ENCODE measurements at places on chromosomes 5 and 9.

- peak overlapping the region; percentile 98 for H3K4me3 ChIP-seq
- peak; percentile 50 for DNase-seq
- H3K27ac ChIP-seq = peak overlapping the region; percentile 39
- peaks cover 56% of the 10 kb centered on the region for H3K27me3 ChIP-seq
Observed at GRCh38 chr5:88883836-88884607, 1.0 kb upstream of the MEF2C start.

DNA sequence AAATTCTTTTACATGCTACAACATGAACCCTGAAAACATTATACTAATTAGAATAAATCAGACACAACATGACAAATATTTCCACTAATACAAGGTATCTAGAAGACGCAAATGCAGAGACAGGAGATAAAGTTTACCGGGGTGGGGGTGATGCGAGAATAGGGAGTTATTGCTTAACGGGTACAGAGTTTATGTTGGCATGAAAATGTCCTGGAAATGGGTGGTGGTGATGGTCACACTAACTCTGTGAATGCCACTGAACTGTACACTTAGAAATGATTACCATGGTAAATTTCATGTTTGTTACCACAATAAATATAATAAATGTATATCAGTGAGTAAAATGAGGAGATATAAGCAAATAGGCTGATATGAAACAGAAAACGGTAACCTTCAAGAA lies 132.7 kb downstream of the DCP2 start:
- no peaks in the 10 kb centered on the region for H3K4me1 ChIP-seq
- H3K4me3 ChIP-seq = no peak overlapping the region
- peaks cover 9% of the 10 kb centered on the region for H3K36me3 ChIP-seq
- no peak for DNase-seq

DNA sequence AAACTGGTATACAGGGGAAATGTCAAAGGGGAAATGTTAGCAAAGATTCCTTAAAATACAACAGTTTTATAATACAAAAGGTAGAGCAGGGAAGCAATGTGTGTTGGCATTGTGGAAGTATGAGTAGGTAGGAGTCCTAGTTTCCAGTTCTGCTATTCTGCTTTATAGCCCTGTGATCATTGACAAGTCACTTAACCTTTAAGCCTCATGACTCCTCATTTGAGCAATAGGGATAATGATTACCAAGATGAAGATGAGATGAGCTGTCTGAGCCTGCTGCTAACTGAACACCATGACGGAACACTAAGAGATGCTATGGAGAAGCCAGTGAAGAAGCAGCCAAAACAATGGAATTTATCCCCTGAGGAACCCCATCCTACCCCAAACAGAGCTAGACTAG lies 251.7 kb downstream of the PAPPA start:
- no peaks in the 10 kb centered on the region for H3K36me3 ChIP-seq
- H3K27me3 ChIP-seq = no peaks in the 10 kb centered on the region
- H3K4me1 ChIP-seq = no peaks in the 10 kb centered on the region
- no peak for DNase-seq

DNA sequence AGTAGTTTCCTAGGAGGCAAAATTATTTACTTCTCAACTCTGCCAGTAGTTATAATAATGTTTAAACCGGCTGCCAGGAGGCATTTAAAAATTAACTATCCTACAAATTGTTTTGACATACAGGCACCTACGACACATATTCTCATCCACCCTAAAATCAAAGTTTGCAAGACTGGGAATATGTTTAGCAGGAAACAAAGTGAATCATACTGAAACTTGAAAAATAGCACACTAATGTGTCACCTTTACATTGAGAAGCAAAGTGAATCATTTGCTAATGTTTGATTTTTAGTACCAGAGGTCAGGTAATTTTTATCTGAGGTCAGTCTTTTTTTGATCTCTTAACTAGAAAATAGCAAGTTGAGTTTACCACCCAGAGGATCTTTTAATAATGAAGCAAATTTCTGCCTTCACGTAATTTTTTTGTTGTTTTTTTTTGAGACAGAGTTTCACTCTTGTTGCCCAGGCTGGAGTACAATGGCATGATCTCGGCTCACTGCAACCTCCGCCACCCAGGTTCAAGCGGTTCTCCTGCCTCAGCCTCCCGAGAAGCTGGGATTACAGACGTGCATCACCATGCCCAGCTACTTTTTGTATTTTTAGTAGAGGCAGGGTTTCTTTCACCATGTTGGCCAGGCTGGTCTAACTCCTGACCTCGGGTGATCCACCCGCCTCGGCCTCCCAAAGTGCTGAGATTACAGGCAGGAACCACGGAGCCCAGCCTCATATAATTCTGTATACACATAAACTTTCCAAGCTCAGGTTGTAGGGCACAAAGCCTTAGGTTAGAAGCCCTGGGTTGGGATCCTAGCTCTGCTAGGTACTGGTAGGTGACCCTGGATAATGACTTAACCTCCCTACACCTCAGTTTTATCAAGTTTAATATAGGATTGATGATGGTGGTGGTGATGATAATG lies 124.3 kb downstream of the UGCG start:
- H3K4me1 ChIP-seq = no peaks in the 10 kb centered on the region
- H3K27ac ChIP-seq = no peak overlapping the region
- no peak overlapping the region for H3K4me3 ChIP-seq
- H3K27me3 ChIP-seq = no peaks in the 10 kb centered on the region

GRCh38 chr5:157530226-157530972 lies 45.2 kb downstream of the ADAM19 start:
- peaks cover 4% of the 10 kb centered on the region for H3K4me1 ChIP-seq
- peaks cover 6% of the 10 kb centered on the region for H3K36me3 ChIP-seq
- no peaks in the 10 kb centered on the region for H3K27me3 ChIP-seq
- no peak for DNase-seq
- no peak overlapping the region for H3K27ac ChIP-seq

DNA sequence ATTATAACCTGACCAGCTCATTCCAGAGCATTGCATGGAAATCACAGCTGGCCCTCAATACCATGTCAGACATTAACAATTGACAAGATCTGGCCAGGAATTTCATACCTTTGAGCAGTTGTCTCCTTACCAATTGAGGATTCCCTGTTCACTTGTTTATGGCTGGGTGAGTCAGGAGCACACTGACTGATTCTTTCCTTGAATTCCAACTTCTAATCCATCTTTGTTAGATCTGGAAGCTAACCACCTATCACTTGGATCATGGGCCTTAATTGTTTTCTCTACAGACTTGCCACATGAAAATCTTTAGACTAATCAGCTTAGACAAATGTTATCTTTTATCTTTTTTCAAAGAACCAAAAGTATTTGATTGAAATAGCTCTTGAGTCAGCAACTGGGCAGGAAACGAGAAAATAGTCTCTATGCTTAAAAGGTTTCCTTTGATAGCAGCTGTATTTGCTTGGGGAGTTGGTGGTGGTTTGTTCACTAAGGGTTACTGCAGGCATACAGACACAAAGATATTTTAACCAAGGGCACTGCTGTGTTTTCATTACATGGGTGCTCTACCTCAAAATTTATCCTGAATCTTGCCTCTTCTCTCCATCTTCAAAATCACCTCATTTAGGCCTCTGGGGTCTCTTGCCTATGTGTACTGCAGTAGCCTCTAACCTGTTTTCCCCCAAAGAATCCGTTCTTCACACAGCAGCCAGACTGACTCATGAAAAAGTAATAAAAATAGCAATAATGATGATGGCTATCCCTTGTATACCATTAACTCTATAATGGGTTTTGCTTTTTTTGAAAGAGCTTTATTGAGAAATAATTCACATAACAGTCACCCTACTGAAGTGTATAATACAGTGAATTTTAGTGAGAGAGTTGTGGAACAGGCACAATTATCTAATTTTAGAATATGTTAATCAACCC lies 197.0 kb upstream of the NMUR2 start:
- no peak overlapping the region for H3K4me3 ChIP-seq
- H3K27me3 ChIP-seq = peaks cover 6% of the 10 kb centered on the region
- peaks cover 7% of the 10 kb centered on the region for H3K4me1 ChIP-seq
- DNase-seq = no peak
- no peak overlapping the region for H3K27ac ChIP-seq
- no peaks in the 10 kb centered on the region for H3K36me3 ChIP-seq

DNA sequence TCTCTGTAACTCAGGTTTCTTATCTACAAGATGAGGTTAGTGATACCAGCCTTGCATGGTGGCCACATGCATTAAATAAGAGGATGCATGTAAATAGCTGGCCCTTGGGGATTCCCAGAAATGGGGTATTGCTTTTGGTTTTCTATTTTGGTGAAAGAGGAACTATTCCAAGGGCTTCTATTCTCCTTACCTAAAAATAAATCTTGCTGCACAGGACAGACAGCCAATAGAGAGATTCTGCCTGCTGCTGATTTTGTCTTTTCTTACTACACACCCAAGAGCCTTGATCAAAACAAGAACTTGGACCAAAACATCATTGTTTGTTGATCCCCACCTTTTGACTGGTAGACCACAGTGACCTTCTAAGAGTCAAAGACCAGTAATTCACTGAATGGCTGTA lies 161.8 kb downstream of the PJA2 start:
- no peak overlapping the region for H3K27ac ChIP-seq
- H3K36me3 ChIP-seq = peaks cover 7% of the 10 kb centered on the region
- H3K4me3 ChIP-seq = no peak overlapping the region
- no peak for DNase-seq
- no peaks in the 10 kb centered on the region for H3K27me3 ChIP-seq

DNA sequence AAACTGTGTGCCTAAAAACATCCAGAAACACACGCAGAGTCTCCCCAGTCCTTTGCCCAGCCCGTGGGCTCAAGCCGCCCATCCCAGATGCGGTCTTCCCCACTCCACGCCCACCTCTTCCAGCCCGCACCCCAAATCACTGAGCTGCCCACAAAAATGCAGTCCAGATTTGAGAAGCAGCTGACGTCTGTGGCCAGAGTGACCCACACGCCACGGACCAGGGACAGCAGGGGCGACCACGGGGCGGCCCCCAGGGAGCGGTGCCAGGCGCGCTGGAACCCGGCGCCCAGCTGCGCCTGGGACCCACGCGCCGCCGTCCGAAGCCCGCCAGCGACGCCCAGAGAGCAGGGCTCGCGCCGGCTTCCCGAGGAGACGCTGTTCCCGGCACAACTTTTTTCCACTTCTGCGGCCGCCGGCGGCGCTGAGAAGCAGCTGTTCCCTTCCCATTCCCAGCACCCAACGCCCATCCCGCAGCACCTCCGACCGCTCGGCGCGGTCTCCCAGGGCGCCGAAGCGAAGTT lies 674 bp downstream of the LHFPL2 start:
- peak; percentile 51 for DNase-seq
- peaks cover 5% of the 10 kb centered on the region for H3K27me3 ChIP-seq
- peaks cover 38% of the 10 kb centered on the region for H3K4me1 ChIP-seq
- H3K27ac ChIP-seq = peak overlapping the region; percentile 72
- H3K36me3 ChIP-seq = peaks cover 6% of the 10 kb centered on the region

DNA sequence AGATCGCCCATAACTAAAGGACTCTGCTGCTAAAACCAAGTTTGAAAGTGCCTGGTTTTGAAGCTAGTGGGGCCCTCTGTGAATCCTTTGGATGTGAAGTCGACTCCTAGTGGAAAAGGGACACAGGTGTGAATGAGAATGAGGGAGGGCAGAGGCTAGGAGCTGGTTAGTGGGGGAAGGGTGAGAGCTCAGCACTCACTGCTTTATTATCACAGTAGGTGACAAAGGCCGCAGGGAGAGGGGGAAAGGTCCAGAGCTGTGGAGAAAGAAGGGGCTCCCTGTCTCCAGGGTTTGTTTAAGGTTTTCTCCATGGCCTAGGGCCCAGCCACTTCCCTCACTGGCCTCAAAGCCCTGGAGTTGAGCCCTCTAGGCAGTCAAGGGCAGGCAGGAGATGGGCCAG lies 3.5 kb downstream of the HDHD3 start:
- H3K4me3 ChIP-seq = peak overlapping the region; percentile 34
- no peaks in the 10 kb centered on the region for H3K36me3 ChIP-seq
- H3K4me1 ChIP-seq = peaks cover 6% of the 10 kb centered on the region
- DNase-seq = no peak
- H3K27me3 ChIP-seq = no peaks in the 10 kb centered on the region

DNA sequence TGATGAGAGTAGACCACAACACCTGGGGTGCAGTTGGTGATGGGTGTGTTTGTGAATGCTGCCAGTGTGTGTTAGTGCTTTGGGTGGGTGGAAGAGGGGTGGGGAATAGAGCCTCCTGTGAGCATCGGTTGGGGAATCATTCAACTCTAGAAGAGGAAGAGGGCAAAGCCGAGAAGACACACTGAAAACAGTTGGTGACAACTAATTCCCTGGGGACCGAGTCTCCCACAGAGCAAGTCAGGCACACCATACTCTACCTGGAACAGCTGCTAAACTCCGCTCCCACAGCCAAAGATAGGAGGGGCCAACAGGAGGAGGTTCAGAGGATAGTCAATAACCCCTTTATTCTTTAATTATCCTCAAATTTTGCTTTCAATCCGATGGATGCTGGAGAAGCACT lies 1.6 kb upstream of the ARHGEF39 start:
- no peak overlapping the region for H3K27ac ChIP-seq
- peaks cover 35% of the 10 kb centered on the region for H3K4me1 ChIP-seq
- no peak overlapping the region for H3K4me3 ChIP-seq
- no peak for DNase-seq
- H3K36me3 ChIP-seq = peaks cover 3% of the 10 kb centered on the region

- H3K27ac ChIP-seq = no peak overlapping the region
- no peak for DNase-seq
- no peak overlapping the region for H3K4me3 ChIP-seq
- H3K36me3 ChIP-seq = peaks cover 3% of the 10 kb centered on the region
Observed at GRCh38 chr5:66713998-66714397, 117.8 kb downstream of the MAST4 start.

DNA sequence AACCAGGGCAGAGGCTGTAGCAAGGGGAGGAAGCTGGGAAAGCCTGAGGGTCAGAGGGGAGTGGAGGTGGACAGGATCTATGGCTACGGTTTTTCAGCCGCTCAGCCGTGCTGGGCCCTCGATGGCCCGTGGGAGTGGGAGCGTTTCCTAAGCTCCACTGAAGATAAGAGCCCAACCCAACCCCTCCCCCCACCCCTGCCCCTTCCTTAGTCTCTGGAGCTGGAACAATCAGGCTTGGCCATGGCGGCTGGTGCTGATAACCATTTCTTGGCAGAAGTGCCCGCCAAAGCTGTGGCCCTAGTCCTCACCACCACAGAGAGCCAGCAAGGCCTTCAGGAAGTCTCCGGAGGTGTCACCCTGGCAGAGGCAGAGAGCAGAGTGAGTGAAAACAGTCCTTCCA lies 20.3 kb upstream of the TNIP1 start:
- H3K4me3 ChIP-seq = no peak overlapping the region
- peaks cover 10% of the 10 kb centered on the region for H3K36me3 ChIP-seq

- H3K27ac ChIP-seq = no peak overlapping the region
- DNase-seq = no peak
- peaks cover 8% of the 10 kb centered on the region for H3K4me1 ChIP-seq
- H3K36me3 ChIP-seq = no peaks in the 10 kb centered on the region
- no peak overlapping the region for H3K4me3 ChIP-seq
Observed at GRCh38 chr9:123482295-123482968, 126.4 kb downstream of the CRB2 start.

Data from neural crest cell (in vitro differentiated cells).